ENCODE measurements at places on chromosomes 13 and 19.

DNA sequence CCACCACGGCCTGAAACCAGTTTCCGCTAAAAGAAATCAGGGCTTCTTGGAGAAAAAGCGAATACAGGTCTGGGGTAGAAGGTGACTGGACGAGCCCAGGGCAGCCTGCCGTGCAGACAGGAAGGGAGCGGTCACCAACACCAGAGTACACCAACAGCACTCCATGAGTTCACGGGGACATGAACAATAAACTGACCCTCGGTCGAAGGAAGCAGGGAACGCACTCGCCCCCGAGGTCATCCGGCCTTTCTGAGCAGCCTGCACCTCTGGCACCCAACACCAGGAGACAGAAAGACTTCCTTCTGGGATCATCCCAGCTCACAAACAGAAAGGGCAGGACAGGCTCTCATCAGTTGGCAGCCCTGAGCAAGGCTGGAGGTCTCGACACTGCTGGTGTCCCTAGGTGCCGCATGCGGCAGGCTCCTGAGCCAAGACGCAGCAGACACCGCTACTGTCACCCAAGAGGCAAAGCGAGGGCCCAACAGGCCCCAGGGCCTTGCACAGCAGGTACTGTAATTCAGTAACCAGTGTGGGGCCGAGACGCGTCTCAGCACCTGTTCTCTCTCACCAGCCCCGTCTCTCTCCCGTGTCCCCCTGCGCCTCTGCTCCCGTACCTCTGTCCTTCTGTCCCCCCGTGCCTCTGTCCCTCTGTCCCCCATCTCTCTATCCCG, 18.0 kb downstream of the DCUN1D2 start:
- no peak for DNase-seq

DNA sequence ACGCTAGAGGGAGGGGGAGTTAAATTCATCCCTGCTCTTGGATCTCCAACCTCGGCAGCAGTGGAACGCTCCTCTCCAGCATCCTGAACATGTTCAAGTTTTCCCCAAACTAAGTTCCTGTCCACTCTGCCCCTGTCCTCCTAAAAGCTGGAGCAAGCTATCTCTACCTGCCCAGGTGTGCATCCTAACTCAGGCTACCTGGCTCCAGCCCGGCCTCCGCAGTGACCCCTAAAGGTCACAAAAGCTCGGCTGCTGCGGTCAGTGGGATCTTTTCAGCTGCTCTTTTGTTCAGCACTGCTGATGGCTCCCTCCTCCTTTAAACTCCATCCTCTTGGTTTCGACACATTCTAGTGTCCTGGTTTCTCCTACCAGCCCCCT, 1.4 kb downstream of the DCUN1D2 start:
- DNase-seq = no peak

DNA sequence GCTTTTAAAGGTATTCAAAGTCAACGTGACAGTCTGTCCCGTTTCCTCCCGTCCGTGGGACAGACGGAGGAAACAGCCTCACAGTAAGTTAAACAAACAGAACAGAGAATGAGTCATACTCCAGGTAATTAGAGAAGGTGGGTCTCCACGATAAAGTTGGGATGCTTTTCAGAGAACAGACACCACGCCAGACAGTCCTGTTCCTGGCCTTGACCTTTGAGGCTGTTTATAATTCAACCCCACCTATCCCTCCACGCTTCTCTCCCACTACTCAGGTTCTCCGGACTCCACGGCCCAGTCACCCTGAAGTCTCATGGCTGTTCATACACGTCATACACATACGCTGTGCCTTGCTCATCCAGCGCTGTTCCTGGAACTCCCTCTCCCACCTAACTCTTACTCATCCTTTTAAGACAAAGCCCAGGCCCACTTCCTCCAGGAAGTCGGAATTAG, 42.5 kb downstream of the ARHGEF18 start:
- no peak for DNase-seq

DNA sequence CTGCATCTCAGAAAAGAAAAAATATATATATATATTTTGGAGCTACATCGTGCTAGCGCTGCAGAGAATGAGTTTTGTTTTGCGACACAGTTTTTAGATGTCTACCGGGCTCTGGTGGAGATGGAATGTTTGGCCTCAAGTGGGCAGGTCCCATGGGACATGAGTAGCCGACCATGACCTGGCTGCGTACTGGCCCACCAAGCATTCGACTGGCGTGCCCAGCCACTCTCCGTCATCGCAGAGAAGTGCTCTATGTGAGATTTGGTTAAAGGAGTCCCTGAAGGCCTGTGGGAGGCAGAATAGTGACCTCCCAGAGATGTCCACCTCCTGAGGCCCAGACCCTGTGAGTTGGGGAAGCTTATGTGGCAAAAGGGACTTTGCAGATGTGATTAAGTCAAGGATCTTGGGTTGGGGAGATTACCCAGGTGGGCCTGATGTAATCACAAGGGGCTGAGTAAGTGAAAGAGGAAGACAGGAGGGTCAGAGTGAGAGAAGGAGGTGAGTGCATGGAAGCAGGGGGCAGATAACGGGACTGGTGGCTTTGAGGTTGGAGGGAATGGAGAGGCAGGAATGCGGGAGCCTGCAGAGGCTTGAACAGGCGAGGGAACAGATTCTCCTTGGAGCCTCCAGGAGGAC, 821 bp upstream of the LILRB4 start:
- no peak for DNase-seq

DNA sequence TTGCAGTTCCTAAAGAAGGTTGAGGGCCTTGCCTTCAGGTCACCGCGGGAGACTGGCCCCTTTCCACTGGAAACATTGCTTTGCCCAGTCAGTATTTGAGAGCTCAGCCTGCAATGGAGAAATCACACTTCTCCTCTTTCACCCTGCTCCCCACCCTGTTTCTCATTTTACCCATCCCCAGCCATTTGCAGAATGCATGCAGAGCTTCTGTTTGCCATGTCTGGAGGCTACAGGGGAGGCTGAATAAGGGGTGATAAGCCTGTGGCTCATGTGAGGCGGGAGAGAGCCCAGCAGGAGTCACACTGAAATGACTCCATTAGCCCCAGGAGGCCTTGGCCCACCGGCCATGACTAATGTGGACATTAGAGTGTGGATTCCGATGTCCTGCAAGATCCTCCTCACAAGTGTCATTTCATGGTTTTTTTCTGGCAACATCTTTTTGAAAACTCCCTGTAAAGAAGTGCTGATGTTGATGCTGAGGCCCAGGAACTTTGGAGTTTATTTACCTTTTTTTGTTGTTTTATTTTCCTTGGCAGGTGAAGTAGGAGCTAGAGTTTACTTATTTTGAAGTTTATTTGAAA, 6.3 kb downstream of the SPINT2 start:
- DNase-seq = no peak

All from SIG-M5 (cell line).